ENCODE measurements at places on chromosomes 6 and 20.
A peak's percentile ranks its signal among the peaks of the same experiment; 100 is the strongest.

- DNase-seq, result no peak
Measured at GRCh38 chr6:52539607-52540006, 37.3 kb downstream of the TRAM2 start.

- no peak for DNase-seq
Measured at GRCh38 chr6:79404677-79405076, 132.6 kb downstream of the LCA5 start.

DNA sequence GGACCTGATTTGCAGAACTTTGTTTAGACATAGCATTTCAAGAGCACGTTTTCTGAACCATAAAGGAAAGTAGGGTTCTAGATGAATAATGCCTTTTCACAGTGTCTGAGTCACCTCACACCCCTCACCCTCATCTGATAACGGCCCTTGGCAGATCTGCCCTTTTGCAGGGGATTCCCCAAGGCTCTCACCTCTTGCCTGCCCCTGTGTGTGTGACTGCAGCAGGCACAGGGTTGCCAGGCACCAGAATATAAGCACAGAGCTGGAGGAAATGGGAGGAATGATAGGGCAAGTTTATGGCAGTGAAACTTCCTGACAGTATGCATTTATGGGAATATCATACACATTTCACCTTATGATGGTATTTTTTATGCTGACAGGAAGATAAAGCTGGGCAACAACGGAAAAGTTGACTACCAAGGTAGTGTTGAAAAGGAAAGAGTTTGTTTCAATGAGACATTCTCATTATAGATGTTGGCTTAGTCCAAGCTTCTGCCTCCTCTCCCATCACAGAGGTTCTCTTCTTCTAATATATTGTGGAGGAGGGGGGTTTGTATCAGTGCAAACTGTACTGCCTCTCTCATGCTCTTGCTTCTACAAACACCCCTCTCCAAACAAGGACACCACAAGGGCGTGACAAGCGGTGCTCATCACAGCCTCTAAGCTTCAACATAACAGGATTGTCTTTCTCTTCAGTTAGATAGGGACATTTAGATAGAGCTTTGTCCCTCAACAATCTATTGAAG, 101.5 kb upstream of the BACH2 start:
- DNase-seq, result peak; percentile 80

DNA sequence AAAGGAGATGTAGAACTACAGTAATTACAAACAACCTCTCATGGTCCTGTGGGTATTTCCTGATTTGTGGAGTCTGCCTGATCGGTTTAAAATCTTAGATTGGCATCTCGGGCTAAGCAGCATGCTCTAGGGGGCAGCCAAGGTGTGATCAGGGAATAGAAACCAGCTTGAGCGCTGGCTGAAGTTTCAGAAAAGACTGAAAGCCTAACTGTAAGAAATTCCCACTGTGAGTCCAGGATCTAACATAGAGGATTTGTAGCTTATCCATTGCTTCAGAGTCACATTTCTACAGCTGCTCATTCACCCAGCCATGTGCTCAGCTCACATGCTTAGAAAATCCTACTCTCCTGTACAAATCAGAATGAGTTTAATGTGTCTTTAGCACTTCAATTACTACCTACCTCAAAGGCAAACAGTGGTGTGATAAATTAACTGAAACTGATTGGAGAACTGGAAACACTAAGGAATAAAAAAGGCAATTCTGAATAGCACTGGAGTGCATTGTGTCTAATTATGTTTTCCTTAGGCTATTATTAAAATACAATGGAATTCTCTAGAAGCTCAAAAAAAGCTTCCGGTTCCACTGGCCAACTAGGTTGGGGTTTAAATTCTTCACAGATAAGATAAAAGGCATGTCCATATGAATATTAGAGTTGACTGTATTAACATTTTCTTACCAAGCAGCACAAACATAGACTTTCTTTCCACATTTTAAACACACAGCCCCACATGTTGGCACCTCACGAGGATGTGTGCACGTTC, 73.8 kb upstream of the MPC1 start:
- no peak for DNase-seq

DNA sequence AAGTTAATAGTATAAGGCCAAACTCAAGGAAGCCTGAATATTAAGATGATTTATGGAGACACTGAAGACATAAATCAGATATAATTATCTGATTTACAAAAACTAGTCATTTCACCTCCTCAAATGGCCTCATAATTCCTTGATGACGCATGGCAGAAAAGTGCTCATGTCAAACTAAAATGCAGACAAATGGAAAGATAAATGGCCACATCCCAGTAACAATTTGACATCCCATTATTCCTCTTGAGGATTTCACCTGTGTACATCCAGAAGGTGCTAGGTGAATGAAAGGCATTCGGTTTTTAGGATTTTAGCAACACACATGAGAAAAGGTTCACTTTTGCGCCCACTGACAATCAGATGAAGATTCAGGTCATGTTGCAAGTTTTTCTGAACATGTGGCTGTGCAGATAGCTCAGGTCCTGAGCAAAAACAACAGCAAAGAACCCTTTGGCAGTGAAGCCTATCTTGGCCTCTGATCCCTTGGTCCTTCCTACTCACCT, 24.2 kb downstream of the SGK1 start:
- DNase-seq, result no peak

DNA sequence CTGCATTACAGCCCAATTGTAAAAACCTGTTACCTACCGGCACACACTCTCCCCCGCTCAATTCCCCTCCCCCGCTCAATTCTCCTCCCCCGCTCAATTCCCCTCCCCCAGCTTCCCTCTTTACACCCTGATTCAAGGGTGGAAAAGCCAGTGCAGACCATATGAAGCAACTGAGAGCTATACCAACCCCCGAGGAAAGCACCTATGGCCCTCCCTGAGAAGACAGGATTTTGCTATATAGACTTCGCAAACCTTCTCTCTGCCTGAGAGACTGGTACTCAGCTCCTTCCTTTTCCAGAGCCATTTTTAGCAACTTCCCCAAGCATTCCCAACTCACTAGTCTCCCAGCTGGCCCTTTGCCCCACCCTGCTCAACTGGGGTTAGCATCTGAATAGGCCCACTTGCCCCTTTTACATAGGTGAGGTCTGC, 7.6 kb downstream of the GNAS-AS1 start:
- no peak for DNase-seq

DNA sequence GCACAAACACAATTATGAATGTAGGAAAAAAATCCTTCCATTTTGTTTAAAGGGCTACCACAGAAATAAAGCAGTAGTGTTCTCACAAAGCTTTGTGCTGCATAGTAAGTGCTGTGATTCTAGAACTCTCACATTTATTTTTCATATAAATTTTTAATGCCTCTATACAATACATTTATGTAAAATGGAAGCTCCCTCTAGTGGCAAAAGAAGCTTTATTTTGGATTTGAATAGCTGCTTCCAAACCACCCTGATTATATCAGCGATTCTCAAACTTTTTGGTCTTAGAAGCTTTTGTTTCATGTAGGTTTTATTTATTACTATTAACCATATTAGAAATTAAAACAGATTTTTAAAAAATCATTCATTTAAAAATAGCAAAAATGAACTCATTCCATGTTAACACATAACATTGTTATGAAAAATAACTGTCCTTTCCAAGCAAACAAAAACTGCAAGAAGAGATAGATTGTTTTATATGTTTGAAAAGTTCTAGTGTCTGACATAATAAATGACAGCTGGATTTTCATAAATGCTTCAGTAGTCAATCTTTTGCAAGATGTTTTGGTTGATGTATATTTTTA, 38.4 kb downstream of the HS3ST5 start:
- DNase-seq, result no peak

- DNase-seq, result no peak
Measured at GRCh38 chr6:150126641-150127291, 16.1 kb upstream of the PPP1R14C start.

DNA sequence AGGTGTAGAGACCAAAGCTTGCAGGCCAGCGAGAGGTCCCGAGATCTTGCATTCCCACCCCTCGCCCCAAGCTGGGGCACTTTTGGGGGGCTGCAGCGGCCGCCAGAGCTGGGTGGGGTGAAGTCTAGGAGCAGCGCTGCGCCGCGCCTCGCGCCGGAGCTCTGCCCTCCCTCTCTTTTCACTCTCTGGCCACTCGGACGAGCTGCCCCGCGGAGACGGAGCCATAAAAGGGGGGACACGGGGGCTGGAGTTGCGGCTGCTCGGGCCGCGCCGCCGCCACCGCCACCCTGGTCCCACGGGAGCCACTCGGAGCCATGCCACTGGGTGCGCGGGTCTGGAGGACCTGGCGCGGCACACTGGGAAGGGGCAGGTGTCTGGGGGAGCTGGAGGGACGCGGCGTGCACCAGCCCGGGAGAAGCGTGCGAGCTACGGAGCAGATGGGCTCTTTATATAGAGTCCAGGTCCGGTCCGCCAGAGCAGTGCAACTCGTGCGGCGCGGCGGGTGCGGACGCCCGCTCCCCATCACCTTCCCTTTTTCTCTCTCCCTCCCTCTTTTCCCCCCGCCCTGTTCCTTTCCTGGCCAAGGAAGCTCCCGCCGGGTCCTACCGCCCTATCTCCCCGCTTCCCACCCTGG, 687 bp upstream of the HTR1B start:
- no peak for DNase-seq

GRCh38 chr6:40112350-40112749, 178.1 kb upstream of the MOCS1 start:
- no peak for DNase-seq

DNA sequence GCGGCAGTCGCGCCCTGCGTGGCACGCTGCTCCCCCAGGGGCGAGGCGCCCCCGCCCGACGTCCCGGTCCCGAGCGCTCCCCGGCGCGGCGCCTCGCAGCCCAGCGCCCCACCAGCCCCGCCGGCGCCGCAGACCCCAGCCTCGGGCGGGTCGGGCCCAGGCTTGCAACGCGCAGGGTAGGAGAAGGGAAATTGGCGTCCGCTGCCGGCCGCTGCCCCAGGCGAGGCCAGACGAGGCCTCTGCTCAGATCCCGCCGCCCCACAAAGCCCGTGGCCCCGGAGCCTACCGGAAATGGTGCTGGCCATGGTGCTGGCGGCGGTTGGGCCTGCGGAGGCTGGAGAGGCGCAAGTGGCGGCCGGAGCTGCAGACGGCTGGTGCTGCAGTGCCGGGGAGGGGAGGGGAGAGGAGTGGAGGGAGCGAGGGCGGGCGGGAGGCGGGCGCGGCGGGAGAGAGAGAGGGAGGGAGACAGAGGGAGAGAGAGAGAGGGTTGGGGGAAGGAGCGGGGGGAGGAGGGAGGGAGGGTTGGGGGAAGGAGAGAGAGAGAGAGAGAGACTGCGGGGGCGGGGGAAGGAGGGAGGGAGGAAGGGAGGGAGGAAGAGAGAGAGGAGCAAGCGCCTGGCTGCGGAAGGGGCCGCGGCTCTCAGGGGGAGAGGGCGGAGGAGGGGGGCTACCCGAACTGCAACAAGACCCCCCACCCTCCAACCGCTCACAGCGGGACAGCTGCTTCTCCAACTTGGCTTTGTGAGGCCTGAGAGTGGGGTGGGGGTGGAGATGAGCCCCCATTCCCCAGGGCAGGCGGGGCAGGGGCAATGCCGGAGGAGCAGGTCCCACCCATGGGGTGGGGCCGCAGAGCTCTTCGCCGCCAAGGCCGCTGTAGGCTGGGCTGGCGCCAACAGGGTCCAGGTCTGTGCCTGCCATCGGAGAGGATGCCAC, at the start of gene STMN3:
STMN3 (minus strand) TSS at position 384 of the 933 bp plus-strand sequence; CDS start at position 305, 79 bp downstream.
- DNase-seq, result peak; percentile 64

- DNase-seq, result no peak
Measured at GRCh38 chr6:134849920-134850447, 99.9 kb downstream of the ALDH8A1 start.

Data from activated T-cell treated with anti-CD3 and anti-CD28 coated beads for 48 hours (primary cell).